C1 segment of cervical spinal cord (tissue), 14 donors: ENCODE measurements at places on chromosomes 6 and 20.

- DNase-seq: no peak
Measured at GRCh38 chr20:44218446-44218845, 7.9 kb upstream of the OSER1 start.

- no peak for DNase-seq
Measured at GRCh38 chr6:170370416-170370815, 63.9 kb downstream of the FAM120B start.

- no peak for DNase-seq
Measured at GRCh38 chr6:166206066-166206465, 38.4 kb upstream of the TBXT start.

DNA sequence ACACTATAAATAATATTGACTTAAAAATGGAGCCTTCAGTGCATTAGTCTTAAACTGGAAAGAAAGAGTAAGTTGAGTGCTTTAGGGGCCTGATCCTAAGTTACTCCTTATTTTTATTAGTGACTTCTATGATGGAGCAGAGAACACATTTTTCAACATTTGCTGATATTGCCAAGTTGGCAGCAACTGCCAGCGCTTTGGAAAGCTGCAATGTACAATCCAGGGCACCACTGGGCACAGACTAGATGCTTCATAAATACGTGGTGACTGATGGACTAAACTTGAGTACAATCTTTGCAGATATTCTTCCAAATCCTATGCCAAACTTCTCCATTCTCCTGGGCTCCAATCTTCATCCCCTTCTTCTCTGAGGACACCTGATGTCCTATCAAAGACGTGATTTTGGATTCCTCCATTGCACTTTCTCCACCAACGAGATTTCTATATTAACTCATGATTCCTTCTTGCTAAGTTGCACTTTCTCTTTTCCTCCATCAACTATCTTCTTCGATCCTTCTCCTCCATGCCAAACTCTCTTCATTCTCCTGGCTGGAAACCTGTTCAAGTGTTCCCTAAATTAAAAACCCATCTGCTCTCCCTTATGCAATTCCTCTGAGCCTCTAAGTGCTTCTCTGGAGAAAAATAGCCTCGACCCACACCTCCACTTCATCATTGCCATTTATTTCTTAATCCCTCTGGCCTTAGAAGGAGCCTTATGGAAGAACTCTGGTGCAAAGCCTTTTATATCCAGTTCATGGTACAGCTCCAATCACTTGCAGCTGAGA, 28.5 kb upstream of the PAK5 start:
- no peak for DNase-seq
